Activated CD8-positive, alpha-beta memory T cell treated with anti-CD3 and anti-CD28 coated beads for 48 hours (primary cell): ENCODE measurements at places on chromosomes 1 and 21.
A peak's percentile ranks its signal among the peaks of the same experiment; 100 is the strongest.

DNA sequence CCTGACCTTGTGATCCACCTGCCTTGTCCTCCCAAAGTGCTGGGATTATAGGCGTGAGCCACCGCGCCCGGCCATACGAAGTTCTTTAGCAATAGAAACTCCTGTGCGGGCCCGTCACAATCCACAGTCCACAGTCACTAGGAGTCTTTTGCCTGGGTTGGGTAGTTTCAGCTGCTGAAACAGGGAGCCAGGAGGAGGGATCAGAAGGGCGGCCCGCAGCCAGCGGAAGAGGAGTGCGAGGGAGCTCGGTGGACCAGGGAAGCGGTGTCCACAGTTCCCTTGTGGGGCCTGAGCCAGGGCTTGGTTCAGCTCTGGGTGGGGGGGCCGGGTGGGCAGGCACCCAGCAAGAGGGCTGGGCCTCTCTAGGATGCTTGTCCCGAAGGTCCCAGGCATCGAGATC lies 17.9 kb upstream of the HSPG2 start:
- no peak for DNase-seq

GRCh38 chr21:32382108-32382644 lies 10.6 kb downstream of the URB1 start:
- DNase-seq: no peak

GRCh38 chr21:45048026-45048698 lies 26.2 kb upstream of the ADARB1 start:
- DNase-seq: no peak

GRCh38 chr1:30801771-30802198 lies 44.2 kb upstream of the LAPTM5 start:
- DNase-seq: peak; percentile 85

DNA sequence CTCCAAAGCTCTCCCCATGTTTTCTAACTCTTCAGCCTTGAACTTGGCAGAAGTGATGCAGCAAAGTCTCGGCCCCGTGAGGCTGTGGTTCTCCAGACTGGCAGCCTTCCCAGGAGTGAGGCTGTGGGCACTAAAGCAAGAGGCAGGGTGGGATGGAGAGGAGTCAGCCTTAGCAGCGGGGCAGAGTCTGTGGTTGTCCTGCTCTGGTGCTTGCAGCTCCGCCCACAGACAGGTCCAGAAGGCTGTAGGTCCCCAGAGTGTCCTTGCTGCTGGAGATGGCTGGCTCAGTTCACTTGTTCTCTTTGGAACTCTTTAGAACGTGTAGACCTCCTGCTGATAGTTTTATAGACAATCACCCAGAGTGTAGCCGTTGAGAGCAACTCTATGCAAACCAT lies 142.6 kb downstream of the AJAP1 start:
- DNase-seq: no peak

GRCh38 chr1:165300400-165300903 lies 56.1 kb downstream of the LMX1A start:
- no peak for DNase-seq

- no peak for DNase-seq
Observed at GRCh38 chr1:219066631-219067349, 106.9 kb upstream of the LYPLAL1 start.

DNA sequence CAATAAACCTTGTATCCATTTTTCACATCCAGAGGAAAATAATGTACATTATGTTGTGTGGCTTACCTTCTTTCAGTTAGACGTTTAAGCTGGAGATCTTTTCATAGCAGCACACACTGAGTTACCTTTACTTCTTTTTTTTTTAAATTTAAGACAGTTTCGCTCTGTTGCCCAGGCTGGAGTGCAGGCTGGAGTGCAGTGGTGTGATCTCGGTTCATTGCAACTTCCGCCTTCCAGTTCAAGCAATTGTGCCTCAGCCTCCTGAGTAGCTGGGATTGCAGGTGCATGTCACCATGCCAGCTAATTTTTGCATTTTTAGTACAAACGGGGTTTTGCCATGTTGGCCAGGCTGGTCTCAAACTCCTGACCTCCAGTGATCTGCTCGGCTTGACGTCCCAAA lies 7.4 kb upstream of the CAMTA1 start:
- DNase-seq: no peak

DNA sequence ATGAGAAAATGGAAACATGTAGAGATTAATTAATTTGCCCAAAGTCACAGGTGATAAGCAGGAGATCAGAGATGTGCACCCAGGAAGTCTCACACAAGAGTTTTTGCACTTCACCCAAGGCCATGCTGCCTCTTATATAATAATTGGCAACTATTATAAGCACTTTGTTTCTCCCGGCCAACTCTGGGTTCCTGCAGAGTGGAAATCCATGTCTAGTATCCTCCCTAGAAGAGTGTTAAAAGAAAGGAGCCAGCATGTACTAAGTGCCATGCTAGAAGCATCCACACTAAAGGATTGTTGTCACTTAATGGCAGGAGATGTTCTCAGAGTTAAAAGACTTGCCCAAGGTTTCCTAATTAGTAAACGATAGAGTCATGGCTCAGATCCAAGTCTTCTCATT lies 470.3 kb downstream of the OMA1 start:
- no peak for DNase-seq

- no peak for DNase-seq
Observed at GRCh38 chr1:30318864-30319718, 404.3 kb downstream of the MATN1 start.

DNA sequence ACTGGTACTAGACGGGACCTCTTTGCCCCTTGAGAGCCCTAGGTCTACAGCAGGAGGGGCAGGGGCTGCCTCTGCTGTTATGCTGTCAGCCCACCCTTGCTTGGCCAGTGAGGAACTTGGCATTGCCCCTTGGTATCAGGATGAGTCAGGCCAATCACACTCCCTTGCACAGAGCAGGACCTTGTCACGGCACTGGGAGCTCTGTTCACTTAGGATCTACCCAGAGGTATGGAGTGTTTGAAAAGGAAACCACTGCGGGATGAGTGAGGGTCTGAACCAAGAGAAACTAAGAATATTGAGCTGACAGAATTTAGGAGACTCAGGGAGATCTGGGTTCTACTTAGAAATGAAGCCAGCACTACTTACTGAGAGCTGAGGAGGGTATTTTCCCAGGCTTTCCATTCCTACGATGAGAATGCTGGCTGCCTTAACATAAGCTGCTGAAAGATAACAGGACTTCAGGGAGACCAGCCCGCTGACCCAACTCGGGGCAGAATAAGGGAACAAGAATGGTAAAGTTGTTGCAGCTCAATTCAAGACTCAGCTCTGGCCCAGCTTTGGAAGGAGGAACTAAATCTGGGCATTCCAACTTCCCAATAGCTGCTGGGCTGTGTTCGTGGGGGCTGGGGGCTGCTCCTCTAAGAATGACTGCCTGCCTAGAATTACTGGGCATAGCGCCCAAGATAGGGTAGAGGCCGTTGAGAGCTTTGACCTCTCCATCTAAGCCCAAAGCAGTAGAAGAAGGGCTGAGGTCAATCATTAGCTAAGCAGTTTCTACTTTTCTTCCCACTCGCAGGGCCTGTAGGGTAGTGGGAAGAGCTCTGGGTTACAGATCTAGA lies 1.5 kb downstream of the FABP3 start:
- DNase-seq: no peak
